Uterine smooth muscle cell (primary cell): ENCODE measurements at places on chromosomes 7 and 10. TPM values are rescaled to one million over a fixed set of nuclear protein-coding genes. Genes with fewer than 3 reads are reported as not detected.

Gene CC2D2B
- not detected in 2 replicates for total RNA-seq

Gene SPDYE9
- total RNA-seq: not detected in 2 replicates

Gene CALCR
- total RNA-seq: not detected in 2 replicates

Gene PDCD4
- total RNA-seq: 35.5 and 60.0 TPM in 2 replicates

Gene ITPRID1
- total RNA-seq: not detected in 2 replicates

Gene UPK3BL1
- 3.9 and 9.4 TPM in 2 replicates for total RNA-seq

Gene VSTM4
- total RNA-seq: 1.1 and 2.2 TPM in 2 replicates

Gene MALRD1
- 0.33 and 0.87 TPM in 2 replicates for total RNA-seq

Gene ZNF12
- total RNA-seq: 17.0 and 20.7 TPM in 2 replicates

Gene ENO4
- 0.11 and 0.25 TPM in 2 replicates for total RNA-seq

Gene MOSPD3
- 3.5 and 5.6 TPM in 2 replicates for total RNA-seq

Gene TMEM176B
- 0.12 TPM in 1 of 2 replicates, not detected in the other for total RNA-seq

Gene PAPOLB
- total RNA-seq: 0.11 and 0.12 TPM in 2 replicates

Gene ACSM6
- not detected in 2 replicates for total RNA-seq

Gene HNRNPA2B1
- 92.5 and 175 TPM in 2 replicates for total RNA-seq

Gene SPDYE3
- total RNA-seq: not detected in 2 replicates

Gene PIK3AP1
- total RNA-seq: under 0.01 and 0.12 TPM in 2 replicates

Gene STAMBPL1
- total RNA-seq: 34.0 and 53.5 TPM in 2 replicates

Gene OR2A7
- 0.12 TPM in 1 of 2 replicates, not detected in the other for total RNA-seq

Gene HKDC1
- total RNA-seq: 1.3 and 10.6 TPM in 2 replicates

Gene CAV2
- total RNA-seq: 92.7 and 112 TPM in 2 replicates

Gene SCART1
- total RNA-seq: 2.6 and 4.2 TPM in 2 replicates

Gene CYP2W1
- not detected in 2 replicates for total RNA-seq

Gene ACSL5
- total RNA-seq: 0.22 and 0.50 TPM in 2 replicates

Gene MACC1
- under 0.01 TPM in 2 replicates for total RNA-seq

Gene VSTM2A
- not detected in 2 replicates for total RNA-seq

Gene NODAL
- total RNA-seq: not detected in 2 replicates

Gene TMEM254
- 4.7 and 5.0 TPM in 2 replicates for total RNA-seq

Gene MYH16
- 0.12 and 0.33 TPM in 2 replicates for total RNA-seq

Gene AMPH
- 1.5 and 2.0 TPM in 2 replicates for total RNA-seq

Gene TRPV5
- total RNA-seq: not detected in 2 replicates

Gene MBL2
- total RNA-seq: not detected in 2 replicates

Gene KIN
- total RNA-seq: 5.7 and 8.1 TPM in 2 replicates

Gene UCN3
- not detected in 2 replicates for total RNA-seq
